ENCODE measurements at places on chromosomes 6 and 20.

DNA sequence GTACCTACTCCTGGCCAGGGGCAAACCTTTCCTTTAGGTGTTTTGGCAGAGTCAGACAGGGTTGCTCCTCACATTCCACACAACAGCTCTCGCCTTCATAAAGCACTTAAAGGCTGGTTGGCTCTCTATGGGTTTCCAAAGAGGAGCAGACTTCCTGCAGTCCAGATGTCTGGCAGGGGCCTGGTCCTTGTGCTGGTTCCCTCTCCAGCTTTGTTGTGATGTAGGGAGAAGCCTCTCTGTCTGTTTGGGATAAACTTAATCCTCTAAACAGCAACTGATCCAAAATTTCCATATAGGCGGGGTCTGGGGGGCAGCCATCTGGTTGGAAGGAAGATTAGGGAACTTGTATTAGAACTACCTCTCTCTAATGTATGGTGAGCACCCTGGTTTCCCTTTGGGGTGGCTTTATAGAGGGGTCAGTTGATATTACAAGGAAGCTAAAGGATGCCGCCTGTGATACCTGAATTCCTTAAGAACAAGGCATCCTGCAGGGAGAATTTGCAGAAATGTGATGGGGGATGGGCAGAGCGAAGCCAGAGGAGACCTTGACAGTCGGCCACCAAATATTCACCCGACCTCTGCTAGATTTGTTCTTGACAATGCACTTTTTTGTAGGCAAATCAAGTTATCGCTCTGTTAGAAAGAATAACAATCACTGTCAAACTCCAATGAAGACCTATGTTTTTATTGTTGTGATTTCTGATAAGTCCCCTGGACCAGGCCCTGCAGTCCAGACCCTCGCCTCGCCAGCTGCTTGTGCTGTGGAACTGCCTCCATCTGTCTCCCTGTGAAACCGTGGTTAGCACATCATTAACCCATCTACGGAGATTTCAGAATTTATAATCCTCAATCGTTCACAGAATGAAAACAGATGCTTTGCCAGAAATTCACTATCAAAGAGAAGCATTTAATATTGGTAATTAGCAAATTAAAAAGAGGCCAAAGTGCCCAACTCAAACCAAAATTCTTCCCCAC lies 94.0 kb upstream of the RALGAPA2 start:
- DNase-seq: no peak

DNA sequence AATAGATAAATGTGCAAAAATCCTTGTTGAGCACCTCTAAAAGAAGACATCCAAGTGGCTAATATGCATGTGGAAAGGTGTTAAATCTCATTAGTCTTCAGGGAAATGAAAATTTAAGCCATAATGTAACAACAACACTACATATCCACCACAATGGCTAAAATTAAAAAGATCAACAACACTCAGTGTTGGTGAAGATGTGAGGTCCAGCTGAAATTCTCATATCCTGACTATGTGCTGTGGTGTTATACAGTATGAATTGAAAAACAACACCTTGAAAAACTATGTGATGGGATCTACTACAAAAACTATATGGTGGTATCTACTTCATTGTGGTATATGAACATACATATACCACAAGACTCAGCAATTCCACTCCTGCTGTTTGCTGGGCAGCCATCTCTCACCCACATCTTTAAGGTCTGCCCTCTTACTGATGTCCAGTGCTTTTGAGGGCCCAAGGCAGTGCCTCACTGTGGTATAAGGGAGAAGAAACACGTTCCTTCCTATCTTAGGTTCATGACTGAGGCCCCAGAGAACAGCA lies 146.4 kb downstream of the CD83 start:
- no peak for DNase-seq

DNA sequence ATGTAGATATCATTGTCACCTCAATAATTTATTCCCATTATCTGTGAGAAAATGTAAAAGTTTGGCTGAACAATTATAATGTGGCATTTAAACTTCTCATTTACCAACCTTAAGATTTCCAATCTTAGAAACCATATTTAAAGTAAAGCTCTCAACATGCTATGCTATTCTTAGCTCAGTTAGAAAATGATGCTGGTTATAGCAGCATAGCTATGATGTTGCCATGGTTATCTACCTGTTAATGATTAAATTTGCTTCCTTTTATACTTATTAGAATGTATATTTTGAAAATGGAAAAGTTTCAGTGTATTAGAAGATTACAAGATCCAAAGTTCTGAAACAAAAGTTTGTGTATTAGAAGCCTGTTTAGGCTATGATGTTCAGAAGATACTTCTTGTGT lies 110.1 kb downstream of the GPR63 start:
- no peak for DNase-seq

DNA sequence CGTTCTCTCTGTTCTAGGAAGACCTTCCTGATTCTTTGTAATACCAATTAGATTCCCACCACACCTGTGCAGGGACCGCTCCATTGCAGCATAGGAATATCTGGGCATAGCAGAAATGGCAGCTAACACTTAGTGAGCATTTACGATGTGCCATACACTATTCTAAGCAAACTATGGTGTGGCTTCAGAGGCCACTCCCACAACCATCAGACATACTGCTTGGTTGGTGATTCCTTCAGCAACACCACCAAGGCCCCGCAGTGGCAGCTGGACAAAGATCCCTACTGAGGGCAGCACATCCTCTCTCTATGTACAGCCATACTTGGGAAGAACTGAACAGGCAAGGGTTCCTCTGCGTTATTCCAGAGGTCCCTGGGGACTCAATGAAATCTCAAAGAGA lies 6.2 kb downstream of the KCNK5 start:
- no peak for DNase-seq

DNA sequence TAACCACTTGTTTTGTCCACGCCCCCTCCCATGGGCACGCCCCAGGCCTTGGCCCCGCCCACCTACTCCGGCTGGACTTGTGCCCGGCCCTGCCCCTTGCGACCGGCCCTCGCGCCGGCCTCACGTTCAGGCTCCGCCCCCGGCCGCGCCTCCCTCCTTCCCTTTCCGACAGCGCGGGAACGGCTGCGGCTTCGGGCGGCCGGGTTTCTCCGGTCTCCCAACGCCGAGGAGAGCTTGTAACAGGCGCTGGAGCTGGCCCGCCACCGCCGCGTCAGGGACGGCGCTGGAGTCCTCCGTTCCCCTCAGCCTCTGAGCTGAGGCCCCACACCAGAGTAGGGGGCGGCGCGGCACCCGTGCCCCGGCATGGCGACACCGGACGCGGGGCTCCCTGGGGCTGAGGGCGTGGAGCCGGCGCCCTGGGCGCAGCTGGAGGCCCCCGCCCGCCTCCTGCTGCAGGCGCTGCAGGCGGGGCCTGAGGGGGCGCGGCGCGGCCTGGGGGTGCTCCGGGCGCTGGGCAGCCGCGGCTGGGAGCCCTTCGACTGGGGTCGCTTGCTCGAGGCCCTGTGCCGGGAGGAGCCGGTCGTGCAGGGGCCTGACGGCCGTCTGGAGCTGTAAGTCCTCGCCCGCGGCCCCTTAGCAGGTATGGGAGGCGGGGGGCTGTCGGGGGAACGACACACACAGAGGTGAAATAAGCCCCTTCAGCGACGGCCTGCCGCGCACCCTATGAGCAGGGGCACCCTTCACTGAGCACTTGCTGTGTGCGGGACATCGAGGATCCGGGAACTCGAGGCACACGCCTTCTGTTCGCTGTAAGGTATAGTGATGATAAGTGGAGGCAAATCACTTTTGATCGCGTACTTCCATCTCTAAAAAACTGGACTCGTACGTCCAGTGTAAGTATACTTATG lies at the start of gene FANCE:
Gene FANCE (plus strand): TSS at position 156 of the 908 bp plus-strand sequence. CDS start 208 bp downstream, at position 364.
- DNase-seq: peak; percentile 87

- DNase-seq: no peak
These were observed 9.5 kb upstream of the ATRN start for GRCh38 chr20:3461211-3461771.

- no peak for DNase-seq
These were observed 86.0 kb downstream of the MBOAT1 start for GRCh38 chr6:20126102-20126752.

- DNase-seq: no peak
These were observed at the start of gene SLC22A3 for GRCh38 chr6:160348223-160349019. TSS of gene SLC22A3 (plus strand) at chr6:160348378. CDS start at chr6:160348420, 42 bp downstream.

Measured in stimulated activated naive CD4-positive, alpha-beta T cell treated with Interleukin-2 at 50 U/mL for 16 hours (primary cell).